ENCODE measurements at places on chromosomes 13 and 19. TPM values are rescaled to one million over a fixed set of nuclear protein-coding genes. Genes with fewer than 3 reads are reported as not detected.

Gene LNX2
- 4.6 TPM for polyA plus RNA-seq

Gene ICAM4
- polyA plus RNA-seq: 1.5 TPM

Gene BST2
- 6.4 TPM for polyA plus RNA-seq

Gene HTR2A
- polyA plus RNA-seq: 0.02 TPM

Gene ZNF729
- polyA plus RNA-seq: not detected

DNA sequence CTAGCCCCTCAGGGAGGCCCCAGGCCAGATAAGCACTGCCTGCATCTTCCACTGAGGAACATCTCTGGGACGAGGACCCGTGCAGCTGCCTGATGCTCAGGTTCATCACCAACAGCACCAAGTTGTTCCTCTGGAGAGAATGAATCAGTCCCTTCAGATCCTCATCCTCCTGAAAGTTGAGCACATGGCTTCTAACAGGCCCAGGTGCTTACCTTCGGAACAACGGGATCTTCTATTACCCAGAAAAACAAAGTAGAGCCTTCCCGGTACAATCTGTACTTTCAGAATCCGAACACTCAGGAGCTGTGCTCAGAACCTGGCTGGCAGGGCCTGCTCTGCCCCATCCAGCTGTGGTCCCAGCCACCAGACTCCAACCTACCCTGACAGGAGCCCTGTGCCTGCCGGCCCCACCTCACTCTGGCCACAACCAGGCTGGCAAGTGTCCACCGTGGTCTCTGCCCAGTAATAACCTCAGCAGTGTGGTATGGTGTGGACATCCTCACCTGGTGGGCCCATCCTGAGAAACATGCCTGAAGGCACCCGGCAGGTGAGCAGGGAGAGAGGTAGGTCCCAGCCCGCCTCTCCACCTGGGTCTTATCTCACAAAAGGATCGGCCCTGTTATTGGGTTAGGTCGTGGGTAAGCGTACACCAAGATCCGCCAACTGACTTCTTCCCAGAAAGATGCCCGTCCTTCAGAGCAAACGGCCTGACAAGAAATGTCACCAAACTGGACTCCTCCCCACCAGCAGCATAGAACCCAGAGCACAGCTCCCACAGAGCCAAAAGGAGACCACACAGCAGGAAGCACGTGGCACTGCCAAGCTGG lies 34.1 kb downstream of the ELL start:
- DNase-seq: no peak

DNA sequence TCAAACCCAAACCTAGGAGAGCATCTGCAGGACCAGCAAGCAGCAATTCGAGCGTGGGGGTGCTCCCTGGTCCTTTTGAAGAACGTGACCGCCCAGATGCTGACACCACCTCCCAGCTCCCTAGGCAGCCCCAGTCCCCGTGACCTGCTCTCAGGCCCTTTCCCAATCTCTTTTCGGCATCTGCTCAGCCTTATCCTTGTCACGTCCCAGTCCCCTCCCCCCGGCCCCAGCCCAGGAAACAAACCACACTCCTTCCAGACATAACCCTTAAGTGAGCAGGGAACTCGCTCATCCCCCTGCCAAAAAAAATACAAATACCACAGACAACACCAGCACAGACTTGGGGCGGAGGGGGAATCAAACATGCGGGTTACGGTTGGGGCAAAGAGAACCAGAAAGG lies 3.3 kb downstream of the MLLT1 start:
- DNase-seq: peak; percentile 75

DNA sequence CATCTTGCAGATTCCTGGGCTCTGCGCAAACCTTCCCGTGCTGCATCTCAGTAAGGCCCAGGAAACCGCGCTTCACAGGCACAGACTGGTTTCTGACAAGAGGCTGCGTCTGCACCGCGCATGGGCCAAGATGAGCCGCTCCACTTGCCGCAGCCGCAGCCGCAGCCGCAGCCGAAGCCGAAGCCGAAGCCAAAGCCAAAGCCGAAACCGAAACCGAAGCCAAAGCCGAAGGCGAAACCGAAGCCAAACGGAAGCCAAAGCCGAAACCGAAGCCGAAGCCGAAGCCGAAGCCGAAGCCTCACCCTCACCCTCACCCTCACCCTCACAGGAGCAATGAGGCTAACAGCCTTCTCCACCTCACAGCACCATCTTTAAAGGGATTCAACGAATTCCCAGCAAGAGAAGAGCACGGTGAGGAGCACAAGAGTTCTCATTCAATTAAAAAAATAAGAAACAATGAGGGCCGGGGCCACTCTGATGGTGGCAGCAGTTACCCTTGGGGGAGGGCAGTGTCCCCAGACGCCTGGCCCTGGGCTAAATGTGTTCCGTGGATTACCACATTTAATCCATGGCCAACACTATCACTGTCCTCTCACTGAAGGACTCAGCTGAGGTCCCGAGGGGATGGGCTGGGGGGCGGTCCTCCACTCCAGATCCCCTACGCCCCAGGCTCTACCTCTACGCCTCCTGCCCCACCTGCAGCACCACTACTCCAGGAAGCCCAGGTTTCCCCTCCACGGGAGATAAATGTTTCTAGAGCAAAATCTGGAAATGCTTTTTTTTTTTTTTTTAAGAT lies 29.1 kb downstream of the ZNF787 start:
- DNase-seq: no peak

DNA sequence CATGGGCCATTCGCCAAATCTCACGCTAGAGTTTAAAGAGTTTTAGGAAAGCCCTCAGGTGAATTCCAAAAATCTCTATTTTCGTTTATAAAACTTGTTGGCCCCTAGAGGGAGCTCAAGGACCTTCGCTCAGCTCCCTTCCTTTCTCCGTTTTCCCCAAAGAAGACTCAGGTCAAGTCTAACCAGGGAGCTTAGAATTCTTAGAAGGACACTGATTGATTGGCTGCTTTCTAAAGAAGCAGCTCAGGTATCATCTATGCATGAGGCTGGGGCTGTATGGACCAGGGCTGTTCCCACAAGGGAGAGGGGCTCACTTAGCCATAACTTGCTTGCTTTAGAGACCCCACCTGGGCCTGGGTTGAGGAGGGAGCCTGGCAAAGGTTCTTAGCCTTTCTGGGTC lies 20.5 kb downstream of the DZIP1 start:
- DNase-seq: no peak

DNA sequence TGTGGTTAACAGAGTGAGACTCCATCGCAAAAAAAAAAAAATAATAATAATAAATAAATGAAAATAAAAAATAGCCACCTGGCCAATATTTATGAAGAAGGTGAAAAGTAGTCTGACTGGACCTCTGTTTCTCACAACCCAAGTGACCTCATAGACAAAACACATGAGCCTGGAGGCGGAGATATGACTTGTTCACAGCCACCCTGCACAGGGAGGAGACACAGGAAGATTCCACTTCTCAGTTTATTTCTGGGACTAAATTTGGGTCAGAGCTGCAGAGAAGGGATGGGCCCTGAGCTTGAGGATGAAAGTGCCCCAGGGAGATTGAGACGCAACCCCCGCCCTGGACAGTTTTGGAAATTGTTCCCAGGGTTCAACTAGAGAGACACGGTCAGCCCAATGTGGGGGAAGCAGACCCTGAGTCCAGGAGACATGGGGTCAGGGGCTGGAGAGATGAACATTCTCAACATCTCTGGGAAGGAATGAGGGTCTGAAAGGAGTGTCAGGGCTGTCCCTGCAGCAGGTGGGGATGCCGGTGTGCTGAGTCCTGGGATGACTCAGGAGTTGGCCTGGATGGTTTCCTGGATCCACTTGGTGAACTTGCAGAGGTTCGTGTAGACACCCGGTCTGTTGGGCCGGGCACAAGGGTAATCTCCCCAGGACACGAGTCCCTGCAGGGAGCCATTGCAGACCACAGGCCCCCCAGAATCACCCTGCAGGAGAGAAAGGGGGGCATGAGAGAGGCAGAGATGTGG lies 9.6 kb downstream of the KLK5 start:
- DNase-seq: no peak

DNA sequence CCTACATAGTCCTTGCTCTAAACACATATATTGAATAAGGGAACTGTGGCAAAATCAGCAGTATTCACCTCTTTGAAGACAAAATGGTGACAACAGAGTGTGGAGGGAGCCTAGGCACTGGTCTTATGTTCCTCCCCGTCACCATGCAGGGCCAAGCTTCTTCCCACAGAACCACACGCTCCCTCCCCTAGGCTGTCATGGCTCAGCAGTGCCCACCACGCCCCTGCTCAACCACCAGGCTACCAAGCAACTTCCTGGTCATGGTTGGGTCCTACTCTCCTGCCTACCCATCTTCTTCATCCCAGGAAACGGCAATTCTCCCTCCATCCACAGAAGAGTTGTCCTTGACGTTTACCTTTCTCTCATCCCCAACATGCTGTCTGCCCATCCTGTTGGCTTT lies 126.1 kb downstream of the CRYL1 start:
- DNase-seq: no peak

- DNase-seq: no peak
Measured at GRCh38 chr13:62706048-62706447, 1290.4 kb upstream of the PCDH20 start.

DNA sequence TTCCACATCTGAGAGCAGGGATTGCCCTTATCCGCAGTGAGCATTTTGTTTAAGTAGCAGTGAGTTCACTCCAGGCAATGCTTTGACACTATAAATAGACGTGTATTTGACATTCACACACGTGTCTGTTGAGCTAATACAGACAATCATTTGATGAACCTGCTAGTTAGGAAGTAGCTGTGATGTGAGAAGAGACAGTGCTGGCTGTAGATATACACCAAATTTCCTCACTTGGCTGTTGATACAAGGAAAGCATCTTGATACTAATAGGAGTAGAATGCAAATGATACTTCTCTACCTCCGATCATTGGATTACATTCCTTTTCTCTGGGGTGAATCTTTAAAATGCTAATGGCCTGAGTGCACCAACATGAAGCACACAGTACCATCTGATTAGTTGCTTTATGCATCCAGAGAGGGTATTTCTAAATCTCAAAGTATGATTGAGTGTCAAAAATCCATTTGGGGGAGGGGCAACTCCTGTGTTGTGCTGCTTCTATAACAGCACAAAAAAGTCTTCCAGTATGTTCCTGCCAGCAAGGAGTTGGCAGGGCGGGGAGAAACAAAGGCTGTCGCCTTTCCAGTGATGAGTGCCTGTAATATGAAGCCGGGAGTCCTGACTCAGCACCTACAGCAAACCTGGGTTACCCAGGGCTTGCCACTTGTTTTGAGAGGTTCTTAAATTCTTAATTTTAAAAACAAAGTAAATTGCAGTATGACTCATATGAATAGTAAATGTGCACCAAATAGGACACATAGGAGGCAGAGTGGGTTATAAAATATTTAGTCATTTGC lies 7.0 kb downstream of the CUL4A start:
- DNase-seq: peak; percentile 32

- DNase-seq: no peak
Measured at GRCh38 chr13:110430391-110431336, 123.6 kb downstream of the COL4A2 start.
